Kidney (tissue), 22 donors: ENCODE measurements at places on chromosomes 1 and 21. TPM values are rescaled to one million over a fixed set of nuclear protein-coding genes. Genes with fewer than 3 reads are reported as not detected.
A peak's percentile ranks its signal among the peaks of the same experiment; 100 is the strongest.

GRCh38 chr1:111470596-111470995, 3.2 kb upstream of the C1orf162 start:
- DNase-seq, result no peak

DNA sequence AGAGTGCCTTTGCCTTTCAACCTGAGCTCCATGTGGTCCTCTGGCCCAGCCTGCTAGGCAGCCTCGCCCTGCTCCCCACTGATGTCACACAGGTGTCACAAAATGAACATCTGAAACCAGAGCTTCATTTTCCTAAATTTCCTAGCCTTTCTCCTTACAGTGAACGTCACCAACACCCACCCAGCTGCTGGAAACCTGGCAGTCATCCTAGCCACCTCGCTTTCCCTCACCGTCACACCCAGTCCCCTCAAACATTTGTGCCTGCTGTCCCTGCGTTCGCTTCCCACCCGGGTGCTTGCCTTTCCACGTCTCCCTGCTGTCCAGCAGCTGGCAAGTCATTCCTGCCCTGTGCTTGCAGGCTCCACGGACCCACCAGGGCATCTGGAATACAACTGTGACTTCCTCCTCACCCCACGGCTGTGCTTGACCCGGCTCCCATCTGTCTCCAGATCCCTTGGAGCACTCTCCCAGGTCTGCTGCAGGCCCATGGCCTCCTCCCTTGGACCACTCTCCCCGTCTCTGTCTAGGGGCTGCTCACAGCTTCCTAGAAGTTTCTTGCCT, 23.5 kb downstream of the ADARB1 start:
- DNase-seq, result peak; percentile 58

GRCh38 chr1:101278845-101279244, 42.0 kb downstream of the S1PR1 start:
- DNase-seq, result no peak

- no peak for DNase-seq
Measured at GRCh38 chr1:145847827-145848226, 2.4 kb downstream of the NUDT17 start.

GRCh38 chr1:58089898-58090534, 456.5 kb downstream of the OMA1 start:
- DNase-seq, result no peak

GRCh38 chr1:234906654-234907053, 222.0 kb downstream of the TOMM20 start:
- DNase-seq, result no peak

DNA sequence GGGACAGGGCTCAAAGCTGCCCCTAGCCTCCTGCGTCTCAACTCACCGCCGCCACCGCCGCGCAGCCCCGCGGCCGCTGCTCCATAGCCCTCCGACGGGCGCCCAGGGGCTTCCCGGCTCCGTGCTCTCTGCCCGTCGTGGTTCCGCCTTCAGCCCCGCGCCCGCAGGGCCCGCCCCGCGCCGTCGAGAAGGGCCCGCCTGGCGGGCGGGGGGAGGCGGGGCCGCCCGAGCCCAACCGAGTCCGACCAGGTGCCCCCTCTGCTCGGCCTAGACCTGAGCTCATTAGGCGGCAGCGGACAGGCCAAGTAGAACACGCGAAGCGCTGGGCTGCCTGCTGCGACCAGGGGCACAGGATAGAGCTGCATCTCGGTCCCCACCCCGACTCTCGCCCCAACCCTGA, at the start of gene TNFRSF25:
TSS of gene TNFRSF25 (minus strand) at position 151 of the 400 bp plus-strand sequence. CDS start at position 85, 66 bp downstream.
- DNase-seq, result no peak

DNA sequence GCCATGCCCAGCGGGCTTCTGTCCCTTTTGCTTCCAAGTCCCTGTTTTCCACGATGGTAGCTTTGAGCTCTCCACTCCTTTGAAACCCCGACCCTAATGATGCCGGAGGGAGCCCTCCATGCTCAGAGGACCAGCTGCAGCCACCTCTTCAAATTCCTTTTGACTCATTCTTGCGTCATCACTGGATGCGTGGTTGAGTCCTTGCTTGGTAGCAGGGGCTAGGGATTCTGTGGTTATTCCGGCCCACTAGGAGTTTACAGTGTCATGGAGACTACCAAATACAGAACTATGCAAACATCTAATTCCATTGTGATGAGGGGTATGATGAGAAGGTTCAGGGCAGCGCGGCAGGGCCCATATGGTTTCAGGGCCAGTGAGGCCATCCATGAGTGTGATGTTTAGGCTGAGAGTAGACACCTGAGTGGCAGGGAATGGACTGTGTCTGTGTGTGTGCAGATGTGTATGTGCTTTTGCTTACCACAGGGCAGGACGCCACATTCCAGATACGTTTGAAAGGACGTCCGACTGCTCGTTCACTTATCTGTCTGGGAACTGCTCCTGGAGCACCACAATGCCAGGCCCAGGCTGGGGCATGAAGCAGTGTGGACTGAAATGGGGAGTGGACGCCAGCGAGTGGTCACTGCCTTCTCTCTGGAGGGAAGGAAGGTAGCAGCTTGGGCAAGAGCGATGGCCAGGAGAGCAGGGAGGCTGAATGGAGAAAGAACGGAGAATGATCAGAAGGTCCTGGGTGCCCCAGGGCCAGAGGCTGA, 30.4 kb upstream of the ZBTB21 start:
- no peak for DNase-seq

DNA sequence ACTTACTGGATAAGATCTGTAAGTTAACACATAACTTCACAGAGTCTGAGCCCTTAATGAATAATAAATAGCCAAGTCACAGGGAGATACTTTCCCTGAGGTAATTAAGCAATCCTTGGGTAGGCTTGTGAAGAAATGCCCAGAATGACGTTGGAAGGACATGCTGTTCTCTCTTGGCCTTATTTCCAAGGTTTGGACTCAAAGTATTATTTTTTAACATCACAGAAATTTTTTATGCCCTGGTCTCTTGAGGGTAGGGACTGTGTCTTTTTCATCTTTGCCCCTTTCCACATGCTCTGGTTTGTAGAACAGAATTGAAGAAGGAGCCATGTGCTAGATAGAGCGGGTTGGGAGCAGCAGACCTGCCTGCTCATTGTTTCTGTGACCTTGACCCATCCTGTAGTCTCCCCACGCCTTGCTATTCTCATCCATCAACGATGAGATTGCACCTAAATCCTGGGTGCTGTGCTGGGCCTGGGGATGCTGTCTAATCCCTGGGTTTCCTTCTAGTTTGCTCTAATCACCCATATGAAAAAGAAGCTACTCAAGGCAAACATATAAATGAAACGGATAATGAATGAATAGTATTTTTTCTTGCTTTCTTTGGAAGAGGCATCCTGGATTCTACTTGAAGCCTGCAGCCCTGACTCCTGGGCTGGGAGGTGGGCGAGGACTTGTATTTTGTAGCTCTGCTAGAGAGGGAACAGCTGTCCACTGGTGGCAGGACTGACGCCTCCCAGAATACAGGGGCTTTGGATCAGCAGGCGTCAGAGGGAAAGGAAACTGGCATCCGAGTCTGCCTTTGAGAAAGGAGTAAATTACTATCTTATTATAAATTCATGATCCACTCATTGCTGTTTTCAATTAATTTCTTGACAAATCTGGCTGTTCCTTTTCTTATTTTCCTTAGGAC, 17.5 kb upstream of the LAMTOR5 start:
- no peak for DNase-seq

- no peak for DNase-seq
Measured at GRCh38 chr1:30328401-30329262, 394.8 kb downstream of the MATN1 start.

DNA sequence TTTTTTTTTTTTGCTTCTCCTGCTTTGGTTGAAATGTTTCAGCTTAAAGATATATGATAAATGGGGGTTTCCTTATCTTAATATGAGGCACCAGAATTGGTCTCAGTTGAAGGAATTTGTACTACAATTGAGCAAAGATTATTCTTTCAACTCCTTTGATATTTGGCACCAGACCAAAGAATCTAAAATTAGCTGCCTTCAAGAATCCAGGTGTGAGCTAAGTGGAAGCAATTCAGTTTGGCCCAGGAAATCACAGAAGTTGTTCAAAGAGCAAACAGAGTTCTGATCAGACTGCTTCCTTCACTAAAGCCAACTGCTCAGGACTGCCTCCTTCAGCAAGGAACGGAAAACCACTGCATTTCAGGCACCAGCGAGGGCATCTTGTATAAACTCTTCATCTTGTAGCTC, 68.3 kb upstream of the BCAR3 start:
- DNase-seq, result no peak

DNA sequence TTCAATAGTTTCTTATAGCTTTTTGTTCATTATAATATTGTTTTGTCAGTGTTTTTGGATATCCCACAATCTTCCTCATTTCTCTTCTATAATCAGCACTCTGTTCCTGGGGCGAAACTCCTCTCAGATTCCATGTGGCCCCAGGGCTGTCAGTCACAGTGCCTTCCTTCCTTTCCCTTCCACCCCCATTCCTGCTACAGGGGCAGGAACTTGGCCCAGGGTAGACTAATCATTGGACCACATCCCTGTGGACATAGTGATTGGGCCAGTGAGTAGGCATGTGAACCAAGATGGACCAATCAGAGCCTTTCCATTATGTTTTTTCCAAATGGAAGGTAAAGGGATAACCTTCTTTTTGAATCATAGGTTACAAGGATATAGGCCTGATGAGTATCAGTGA, 78.3 kb downstream of the PGM1 start:
- no peak for DNase-seq

DNA sequence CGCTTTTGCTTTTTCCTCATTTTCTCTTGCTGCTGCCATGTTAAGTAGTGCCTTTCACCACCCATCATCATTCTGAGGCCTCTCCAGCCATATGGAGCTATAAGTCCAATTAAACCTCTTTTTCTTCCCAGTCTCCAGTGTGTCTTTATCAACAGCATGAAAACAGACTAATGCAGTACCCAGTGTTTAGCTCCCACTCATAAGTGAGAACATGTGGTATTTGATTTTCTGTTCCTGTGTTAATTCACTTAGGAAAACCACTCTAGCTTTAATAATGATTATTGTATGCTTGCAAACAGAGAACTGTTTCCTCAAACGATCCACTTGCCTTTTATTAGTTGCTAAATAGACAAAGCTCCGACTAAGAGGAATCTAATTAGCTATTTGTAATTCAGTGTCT, 43.3 kb downstream of the IL23R start:
- no peak for DNase-seq

DNA sequence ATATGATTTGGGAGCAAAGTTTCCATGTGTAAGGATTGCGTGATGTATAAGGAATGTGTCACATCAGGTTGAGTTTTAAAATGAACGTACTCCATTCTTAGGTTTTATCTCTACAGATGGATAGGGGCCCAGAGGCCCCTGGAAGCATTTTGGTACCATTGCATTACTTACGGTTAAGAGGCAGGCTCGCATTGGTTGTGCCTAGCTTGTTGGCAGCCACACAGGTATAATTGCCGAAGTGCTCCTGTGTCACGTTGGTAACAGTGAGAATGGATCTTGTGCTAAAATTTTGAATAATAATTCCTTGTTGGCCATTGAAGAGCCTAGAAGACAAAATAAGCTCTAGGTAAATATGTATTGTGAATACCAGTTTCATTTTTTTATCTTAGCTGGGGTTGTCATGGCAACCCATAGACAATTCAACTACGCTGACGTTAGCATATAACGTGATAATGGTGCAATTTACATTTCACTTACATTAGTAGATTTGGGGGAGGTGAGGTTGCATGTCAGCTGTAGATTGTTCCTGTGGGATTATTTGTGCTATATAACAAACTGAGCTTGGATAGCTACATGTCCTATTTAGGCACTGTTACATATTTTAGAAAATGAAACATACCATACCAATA, 511.9 kb upstream of the ZRANB2 start:
- DNase-seq, result no peak

DNA sequence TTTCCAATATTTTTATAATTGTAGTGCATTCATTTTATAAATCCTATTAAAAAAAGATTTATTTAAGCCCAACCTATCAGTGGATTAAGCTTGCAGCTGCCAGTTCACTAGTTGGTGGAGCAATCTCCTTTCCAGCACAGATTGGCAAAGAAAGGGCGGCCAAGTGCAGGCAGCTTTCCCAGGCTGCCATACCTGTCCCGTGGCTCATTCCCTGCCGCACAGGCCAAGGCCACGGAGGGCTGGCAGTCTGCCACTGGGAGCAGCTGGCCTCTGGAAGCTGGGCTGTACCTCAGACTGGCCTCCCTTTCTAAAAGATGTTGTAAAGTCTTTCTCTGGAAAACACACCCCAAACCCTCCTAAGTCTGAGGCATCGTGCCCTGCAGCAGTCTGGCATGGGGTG, 74.2 kb downstream of the SIM2 start:
- DNase-seq, result no peak

DNA sequence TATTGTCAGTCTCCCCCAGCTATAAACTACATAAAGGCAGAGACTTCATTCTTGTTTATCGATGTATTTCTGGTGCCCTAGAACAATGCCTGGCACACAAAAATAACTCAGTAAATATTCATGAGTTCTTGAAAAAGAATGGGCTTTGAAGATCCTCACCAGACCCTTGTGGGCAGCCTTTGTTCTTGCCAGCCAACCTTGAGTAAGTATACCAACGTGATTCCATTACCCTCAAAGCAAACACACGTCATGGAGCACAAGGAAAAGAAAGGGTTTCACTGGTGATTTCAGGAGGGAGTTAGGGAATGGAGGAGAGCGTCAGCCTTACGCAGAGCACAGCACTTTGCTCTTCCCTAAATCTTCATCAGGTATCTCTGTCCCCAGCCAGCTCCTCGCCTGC, 29.4 kb downstream of the NMNAT2 start:
- DNase-seq, result no peak

DNA sequence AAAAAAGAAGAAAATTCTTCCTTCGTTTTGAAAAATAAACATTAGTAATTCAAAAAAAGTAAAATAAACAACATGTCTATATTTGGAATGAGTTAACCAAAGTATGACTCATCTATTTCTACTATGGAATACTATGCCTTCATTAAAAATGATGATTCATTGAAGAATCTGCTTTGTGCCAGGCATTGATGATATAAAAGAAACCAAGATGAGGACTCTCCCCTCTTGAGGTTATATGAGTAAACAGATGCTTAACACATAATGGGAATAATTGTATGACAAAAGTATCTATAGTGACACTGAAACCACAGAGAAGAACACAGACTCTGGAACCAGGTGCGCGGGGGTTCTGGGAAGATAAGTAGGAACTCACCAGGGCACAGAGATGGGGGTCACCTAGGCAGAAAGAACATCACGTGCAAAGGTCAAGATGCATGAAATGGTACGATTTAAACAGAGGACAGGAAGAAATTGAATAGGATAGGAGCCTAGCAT, 18.8 kb downstream of the ELF3 start:
- DNase-seq, result no peak

- no peak for DNase-seq
Measured at GRCh38 chr1:171803045-171803444, 21.6 kb downstream of the METTL13 start.

The C1orf53 gene
- polyA plus RNA-seq, result 8.9 TPM

The FGR gene
- 2.5 TPM for polyA plus RNA-seq

The SLC30A2 gene
- polyA plus RNA-seq, result 26.8 TPM

The PKLR gene
- 19.9 TPM for polyA plus RNA-seq

The LINGO4 gene
- polyA plus RNA-seq, result 0.32 TPM
